ENCODE measurements at places on chromosomes 6 and 20.

DNA sequence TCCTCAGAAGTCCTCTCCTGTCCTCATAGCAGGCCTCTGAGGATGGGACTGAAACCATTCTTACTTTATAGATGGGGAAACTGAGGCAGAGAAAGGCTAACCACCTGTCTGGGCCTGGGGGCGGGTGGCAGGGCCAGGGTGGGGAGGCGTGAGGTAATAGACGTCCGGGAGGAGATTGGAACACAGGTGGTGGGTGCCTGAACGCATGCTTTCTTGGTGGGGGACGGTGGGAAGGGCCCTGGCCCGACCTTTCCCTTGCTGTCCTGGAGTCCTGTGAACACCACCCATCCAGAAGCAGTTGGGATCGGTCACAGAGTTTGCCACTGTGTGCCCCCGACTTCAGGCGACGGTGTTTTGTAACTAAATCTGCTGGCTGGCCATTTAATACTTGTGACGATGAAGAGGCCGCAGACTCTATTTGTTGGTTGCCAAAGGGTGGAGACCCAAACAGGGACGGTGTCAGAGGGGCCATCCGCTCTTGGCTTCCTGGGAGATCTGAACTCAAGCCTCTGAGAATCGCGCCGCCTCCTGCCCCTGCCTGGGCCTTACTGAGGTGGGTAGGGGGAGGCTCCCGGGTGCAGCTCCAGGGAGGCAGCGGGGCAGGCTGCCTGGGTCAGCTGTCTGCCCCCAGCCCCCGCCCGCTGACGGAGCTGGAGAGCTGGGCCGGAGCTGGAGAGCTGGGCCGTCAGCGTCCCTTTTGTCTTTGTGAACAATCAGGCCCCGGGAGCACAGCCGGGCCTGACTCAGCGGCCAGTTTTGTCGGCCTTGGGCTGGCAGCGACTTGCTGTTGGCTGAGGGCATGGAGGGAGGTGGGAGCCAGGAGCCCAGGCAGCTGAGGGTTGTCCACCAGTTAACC lies 4.1 kb downstream of the RBM38 start:
- DNase-seq, result peak; percentile 95

- peak; percentile 51 for DNase-seq
Measured at GRCh38 chr20:56631318-56631989, 2.3 kb downstream of the TFAP2C start.

DNA sequence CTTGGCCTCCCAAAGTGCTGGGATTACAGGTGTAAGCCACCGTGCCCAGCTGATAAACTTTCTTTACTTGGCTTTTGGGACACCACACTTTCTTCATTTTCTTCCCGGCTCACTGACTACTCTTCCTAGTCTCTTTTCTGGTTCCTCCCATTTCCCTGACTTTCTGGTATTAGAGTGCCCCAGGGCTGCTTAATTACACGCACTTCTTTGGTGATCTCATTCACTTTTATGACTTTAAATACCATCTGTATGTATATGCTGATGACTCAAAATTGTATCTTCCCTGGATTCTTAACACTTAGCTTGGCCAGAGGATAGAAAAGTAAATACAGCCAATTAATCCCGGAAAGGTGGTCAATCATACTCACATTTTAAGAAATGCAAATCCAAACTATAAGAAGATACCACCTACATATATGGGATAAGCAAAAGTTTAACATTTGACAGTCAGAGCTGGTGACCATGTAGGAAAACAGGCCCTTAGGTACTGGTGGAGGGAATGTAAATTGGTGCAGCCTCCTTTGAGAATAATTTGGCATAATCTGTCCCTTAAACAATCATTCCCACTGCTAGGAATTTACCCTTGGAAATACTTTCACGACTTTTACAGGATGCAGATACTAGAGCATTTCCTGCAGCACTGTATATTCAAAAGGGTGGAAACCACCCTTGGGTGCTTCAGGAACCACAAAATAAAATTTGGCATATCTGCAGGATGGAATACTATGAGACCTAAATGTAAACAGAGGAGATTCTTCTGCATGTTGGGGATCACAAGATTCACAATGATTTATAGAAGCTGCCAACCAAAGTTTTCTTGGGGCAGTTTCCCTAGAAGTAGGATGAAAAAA lies 9.4 kb upstream of the NANP start:
- no peak for DNase-seq

- no peak for DNase-seq
Measured at GRCh38 chr6:23308166-23308565, 738.8 kb downstream of the HDGFL1 start.

DNA sequence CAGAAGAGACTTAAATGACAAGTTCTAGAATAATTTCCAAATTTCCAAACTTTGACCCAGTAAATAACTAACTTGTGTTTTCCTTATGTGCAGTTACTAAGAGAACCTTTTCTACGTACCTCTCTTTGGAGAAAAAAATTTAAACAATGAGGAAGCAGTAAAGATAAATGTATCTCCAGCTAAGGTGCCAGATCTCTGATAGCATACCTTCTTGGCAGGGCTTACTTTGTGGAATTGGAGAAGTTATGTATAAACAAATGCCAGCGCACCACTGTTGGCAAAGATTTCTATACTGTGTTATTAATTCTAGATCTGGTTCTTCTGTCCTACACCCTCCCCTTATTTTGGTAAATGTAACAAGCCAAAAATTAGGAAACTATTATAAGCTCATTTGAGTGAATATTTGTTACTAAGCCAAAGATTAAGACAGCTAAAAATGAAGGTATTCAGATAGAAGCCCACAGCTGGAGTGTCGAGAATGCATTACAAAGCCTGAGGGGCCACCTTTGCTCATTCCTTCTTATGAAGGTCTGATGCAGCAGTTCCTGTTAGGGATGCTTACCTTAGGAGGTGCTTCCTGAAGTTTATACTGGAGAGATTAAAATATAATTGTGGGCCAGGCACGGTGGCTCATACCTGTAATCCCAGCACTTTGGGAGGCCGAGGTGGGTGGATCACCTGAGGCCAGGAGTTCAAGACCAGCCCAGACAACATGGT lies 373.1 kb upstream of the SOX4 start:
- peak; percentile 9 for DNase-seq

GRCh38 chr6:154928325-154928922 lies 66.7 kb upstream of the TIAM2 start:
- peak; percentile 87 for DNase-seq

DNA sequence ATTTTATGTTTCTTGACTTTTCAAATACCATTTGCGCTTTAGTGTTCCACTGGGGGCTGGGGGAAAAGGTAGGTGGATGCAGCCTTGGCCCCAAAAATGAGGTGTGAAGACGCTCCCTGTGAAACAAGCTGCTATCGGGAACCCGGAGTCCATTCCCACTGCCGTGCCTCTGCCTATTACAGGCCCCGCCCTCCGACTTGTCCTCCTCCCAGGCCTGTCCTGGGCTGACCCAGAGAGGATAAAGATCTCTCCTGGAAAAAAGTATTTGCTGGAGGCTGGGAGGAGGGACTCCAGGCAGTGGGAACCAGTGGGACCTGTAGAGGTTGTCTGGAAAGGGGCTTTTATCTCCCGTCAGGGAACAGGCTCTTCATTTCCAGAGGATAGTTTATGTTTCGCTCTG lies 215.0 kb downstream of the SLC24A3 start:
- no peak for DNase-seq

DNA sequence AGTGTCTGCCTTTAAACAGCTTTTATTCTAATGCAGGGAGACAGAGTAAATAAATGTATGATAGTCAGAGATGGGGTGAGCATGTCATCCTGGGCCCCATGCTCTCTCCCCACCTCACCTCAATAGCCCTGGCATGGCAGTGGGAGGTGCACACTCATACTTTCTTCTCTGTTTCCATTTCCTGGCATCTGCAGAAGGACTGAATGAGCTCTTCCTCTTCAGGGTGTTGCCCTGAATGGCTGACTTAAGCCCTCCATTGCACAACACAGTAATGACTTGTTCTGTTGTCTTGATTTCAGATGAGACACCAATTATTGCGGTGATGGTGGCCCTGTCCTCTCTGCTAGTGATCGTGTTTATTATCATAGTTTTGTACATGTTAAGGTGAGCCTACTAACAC lies 57.0 kb upstream of the GNRH2 start:
- DNase-seq, result no peak

- no peak for DNase-seq
Measured at GRCh38 chr6:89267918-89268317, 47.2 kb downstream of the GABRR2 start.

DNA sequence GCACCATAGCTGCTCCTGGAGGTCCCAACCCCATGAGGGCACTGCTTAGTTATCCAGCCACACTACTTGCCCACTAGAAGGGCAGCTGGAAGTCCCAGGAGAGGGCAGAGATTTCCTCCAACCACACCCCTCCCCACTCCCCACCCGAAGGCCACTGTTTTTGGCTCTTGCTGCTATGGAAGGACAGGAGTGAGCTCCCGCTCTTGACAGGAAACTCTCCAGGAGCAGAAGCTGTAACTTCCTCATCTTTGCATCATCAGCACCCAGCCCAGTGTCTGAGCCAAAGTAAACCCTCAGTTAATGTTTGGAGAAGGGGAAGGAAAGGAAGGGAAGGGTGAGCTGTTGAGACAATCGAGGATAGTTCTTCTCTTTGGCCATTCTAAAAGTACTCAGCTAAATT lies 120.7 kb downstream of the MTFR2 start:
- DNase-seq, result no peak

DNA sequence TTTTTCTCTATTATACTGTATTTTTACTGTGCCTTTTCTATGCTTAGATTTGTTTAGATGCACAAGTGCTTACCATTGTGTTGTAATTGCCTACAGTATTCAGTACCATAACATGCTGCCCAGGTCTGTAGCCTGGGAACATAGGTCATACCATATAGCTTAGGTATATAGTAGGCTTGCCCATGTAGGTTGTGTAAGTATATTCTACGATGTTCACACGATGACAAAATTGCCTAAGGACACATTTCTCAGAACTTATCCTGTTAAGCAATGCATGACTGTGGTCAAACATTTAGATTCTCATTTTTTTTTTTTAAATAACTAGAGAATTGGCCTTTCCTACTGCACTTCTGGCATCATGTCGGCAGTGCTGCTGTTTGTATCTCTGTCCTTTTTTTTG lies 253.7 kb upstream of the SUPT3H start:
- no peak for DNase-seq

DNA sequence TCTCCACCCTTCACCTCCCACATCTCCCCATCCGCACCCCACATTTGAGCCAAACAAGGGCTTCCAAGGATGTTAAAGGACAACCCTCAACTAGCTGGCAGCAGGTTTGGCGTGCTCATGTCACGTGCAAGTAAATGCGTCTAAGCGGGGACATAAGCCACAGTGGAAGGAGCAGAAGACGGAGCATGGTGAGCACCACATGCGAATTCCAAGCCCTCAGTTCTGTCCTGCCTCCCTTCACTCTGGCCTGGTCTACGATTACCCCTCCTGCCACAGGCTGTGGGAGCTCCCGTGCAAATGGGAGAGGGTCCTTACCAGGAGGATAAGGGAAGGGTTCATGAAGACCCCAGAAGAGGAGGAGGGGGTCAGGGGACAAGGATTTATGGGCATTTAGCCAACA lies 44.9 kb upstream of the STX16 start:
- DNase-seq, result no peak

- DNase-seq, result peak; percentile 94
Measured at GRCh38 chr6:99520855-99521632, 5.8 kb upstream of the USP45 start.

- peak; percentile 26 for DNase-seq
Measured at GRCh38 chr20:59403261-59403961, 103.0 kb downstream of the EDN3 start.

GRCh38 chr20:11740975-11741374 lies 176.7 kb upstream of the BTBD3 start:
- DNase-seq, result no peak

- no peak for DNase-seq
Measured at GRCh38 chr6:139311831-139312230, 20.0 kb upstream of the TXLNB start.

GRCh38 chr6:122833021-122833491 lies 44.0 kb downstream of the SMPDL3A start:
- peak; percentile 55 for DNase-seq

DNA sequence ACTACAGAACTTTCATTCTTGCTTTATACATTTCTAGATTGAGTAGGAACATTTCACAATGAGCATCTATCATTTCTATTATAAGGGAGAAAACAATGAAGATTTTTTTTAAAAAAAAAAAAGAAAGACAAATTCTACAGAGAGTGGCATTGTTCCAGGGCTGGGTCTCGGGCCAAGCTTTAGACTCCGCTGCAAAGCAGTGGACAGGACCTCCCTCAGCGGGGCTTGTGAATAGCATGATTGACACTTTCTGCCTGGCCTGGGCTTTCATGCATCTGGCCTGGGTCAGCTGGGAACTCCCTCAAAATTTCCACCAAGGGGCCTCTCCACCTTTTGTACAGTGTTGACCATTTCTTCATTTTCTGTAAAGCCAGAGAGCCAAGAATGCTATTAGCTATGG lies 55.8 kb upstream of the HIVEP2 start:
- DNase-seq, result peak; percentile 40

DNA sequence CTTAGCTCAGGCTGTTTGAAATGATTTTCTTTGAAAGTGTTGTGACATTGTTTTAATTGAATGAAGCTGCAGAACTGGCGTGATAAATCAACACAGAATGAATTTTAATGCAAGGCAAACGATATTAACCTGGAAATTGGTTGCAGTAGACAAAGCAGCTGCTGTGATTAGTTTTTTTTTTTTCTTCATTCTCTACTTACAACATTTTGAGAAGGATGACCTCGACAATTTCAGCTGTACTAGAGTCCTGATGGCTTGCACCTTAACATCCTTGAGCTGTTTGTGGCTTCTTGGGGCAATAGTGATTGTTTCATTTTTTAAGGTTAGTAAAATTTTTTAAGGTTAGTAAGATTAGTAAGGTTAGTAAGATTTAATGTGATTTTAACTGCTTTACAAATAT lies 54.2 kb downstream of the QKI start:
- no peak for DNase-seq

GRCh38 chr6:135722679-135723078 lies 128.8 kb upstream of the PDE7B start:
- peak; percentile 86 for DNase-seq

DNA sequence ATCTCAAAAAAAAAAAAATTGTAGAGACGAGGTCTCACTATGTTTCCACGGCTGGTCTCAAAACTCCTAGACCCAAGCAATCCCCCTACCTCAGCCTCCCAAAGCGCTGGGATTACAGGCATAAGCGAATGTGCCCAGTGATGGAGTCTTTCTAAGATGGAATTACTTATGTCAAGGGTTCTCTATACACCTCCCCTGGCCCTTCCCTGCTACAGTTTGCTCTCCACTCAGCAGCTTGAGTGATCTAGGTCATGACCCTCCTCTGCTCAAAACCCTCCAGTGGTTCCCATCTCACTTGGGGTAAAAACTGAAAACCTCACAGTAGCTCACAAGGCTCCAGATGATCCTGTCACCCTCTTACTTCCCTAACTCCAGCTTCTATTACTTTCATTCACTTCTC lies 1.8 kb upstream of the DNPH1 start:
- DNase-seq, result no peak

- peak; percentile 45 for DNase-seq
Measured at GRCh38 chr6:30882204-30882758, 2.0 kb upstream of the DDR1 start.

GRCh38 chr6:96575359-96575758 lies 12.4 kb downstream of the FHL5 start:
- no peak for DNase-seq
